Ascending aorta (tissue), 2 donors: ENCODE measurements at places on chromosomes 4 and X. TPM values are rescaled to one million over a fixed set of nuclear protein-coding genes. Genes with fewer than 3 reads are reported as not detected.

DIPK2B gene
- total RNA-seq = 76.2 TPM

PORCN gene
- 6.2 TPM for total RNA-seq

HSD17B13 gene
- not detected for total RNA-seq

- no peak for DNase-seq
Observed at GRCh38 chr4:96593422-96593821, 753.5 kb downstream of the PDHA2 start.

DNA sequence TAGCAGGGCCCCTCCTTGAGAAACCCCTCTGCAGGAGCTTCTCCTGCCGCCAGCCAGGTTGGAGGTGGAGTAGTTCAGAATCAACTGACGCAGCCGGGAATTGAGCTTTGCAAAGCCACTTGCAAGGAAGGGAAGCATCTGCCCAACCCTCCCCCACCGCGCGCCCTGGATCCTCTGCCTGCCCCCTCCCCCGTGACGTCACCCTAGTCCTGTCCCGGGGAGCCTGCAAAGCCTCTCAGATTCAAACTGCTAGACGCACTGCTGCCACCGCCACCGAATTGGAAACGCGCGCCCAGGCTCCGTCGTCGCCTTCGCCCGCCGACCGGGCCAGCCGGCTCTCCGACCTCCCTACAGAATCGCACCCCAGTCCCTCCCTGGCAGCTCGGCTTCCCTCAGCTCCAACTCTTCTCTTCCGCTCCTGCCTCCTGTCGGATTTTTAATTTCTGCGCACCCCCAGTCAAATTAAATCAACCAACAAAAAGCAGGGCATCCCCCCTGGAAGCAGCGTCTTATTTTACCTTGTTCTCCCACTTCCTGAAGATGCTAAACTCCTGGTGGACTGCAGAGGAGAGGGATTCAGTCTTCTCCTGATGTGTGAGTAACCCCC lies 3.8 kb downstream of the SLITRK2 start:
- DNase-seq = no peak

GATA1 gene
- total RNA-seq = not detected

DNA sequence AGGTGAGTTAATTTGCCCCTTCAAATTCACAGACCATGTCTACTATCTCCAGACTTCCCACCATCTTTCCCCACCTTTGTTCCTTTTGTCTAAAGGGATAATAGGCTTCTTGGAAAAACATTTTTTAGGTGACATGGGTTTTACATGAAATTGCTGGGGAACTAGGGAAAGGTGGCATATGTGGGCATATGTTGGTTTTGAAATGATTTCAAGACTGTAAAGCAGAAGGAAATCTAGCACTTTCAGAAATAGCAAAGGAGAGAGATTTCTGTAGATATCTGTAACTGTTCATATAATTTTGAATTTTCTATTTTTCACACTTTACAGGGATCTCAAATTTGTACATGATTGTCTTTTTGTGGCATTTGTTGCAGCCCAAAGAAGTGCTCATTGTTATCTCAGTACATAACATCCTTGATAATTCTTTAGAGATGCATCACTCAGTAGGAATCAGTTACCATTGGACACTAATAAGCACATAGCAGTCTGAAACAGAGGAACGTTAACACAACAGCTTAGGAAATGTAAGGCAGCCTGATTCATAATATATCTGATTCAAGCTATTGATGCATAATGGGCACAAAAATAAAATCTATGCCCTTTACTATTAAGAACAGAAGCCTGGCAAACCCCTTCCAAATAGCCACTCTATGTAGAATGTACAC lies 659.7 kb downstream of the CENPC start:
- no peak for DNase-seq

POLR2B gene
- total RNA-seq = 23.4 TPM

CFAP47 gene
- total RNA-seq = not detected

SULT1E1 gene
- not detected for total RNA-seq

ITIH6 gene
- not detected for total RNA-seq

GRCh38 chrX:73126240-73126639 lies 46.9 kb upstream of the PABPC1L2A start:
- no peak for DNase-seq

- no peak for DNase-seq
Observed at GRCh38 chrX:100928660-100929613, at the start of gene XKRX. Gene XKRX, minus strand, starts transcription at chrX:100928917. Its CDS starts 613 bp downstream, at chrX:100928304.

TSR2 gene
- 14.0 TPM for total RNA-seq

- DNase-seq = no peak
Observed at GRCh38 chrX:34382416-34382815, 250.3 kb upstream of the FAM47A start.

CT45A5 gene
- not detected for total RNA-seq

DNA sequence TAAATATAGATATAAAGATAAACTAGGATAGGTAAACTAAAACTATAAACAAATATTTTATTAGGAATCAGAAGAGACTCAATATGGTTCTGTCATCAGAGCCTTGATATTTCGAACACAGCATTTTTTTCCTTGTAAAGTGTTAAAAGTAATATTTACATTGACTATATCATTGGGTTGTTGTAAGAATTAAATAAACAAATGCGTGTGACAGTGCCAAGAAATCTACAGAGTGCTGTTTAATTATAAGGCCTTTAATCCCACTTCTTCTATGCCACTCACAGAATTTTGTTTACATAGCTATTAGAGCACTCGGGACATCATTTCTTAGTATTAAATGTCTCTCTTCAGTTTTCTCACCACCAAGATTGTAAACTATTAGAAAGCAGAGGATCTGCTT lies 807.4 kb downstream of the FSTL5 start:
- no peak for DNase-seq

NR3C2 gene
- total RNA-seq = 42.3 TPM

DNA sequence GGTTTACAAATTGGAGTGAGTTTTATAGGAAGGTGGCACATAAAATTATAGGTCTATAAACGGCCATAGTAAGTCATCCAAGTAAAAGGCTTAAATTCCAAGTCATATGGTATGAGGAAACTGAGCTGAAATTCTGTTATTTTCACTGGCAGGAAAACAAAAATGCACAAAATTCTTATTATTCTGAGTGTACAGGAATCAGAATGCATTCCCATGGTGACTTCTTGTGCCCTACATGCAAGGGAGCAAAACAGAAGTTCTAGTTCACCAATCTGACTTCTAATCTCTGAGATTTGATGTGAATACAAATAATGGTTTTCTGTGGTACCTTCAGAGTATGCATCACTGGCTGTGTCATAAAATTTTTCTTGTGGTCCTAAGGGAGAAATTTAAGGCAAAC lies 102.9 kb downstream of the CLCN4 start:
- DNase-seq = no peak

HS6ST2 gene
- total RNA-seq = not detected

ADGRL3 gene
- total RNA-seq = 22.2 TPM

DNA sequence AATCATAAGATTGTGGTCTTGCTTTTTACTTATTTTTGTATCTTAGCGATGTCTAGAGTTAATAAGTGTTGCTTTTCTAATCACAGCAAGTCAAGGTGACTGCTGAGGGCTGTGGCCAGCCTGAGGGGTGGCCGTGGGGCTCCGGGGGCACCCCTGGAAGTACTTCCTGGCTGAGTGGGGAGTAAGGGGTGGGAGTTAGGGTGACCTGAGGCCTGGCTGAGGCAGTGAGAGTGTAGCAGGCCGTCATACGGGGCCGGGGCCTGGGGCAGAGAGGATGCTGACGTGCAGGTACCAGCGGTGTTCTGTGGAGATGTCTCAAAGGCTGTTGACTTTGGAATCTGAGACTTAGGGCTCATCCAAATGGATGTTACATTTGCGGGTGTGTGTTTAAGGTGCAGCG lies 29.3 kb downstream of the PIGG start:
- DNase-seq = no peak

- DNase-seq = no peak
Observed at GRCh38 chrX:80810365-80810978, 795 bp upstream of the BRWD3 start.

PASD1 gene
- not detected for total RNA-seq

DNA sequence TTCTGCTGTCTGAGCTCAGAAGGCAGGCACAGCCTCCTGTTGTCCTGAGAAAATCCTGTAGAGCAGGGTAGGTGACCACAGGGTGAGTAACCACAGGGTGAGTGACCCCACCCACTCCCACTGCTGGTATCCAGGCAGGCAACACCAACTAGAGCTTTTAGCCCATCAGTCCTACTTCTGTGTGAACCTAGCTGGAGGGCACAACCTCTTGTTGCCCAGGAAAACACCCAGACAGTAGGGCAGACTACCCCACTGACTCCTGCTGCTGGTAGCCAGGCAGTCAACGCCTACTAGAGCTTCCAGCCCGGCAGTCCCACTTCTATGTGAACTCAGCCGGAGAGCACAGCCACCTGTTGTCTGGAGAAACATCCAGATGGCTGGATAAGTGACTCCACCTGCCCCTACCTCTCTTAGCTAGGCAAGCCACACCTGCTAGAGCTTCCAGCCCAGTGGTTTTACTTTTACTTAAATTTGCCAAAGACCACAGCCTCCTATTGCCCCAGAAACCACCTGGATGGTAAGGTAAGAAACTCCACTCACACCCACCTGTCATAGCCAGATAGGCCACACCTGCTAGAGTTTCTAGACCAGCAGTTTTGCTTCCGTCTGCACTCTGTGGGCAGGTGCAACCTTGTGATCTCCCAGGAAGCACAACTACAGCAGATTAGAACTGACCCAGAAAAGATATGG lies 371.6 kb downstream of the INPP4B start:
- DNase-seq = no peak

SPANXA1 gene
- total RNA-seq = not detected

- DNase-seq = no peak
Observed at GRCh38 chrX:113514906-113515305, 674.3 kb upstream of the AMOT start.
